LHCN-M2 (cell line): ENCODE measurements at places on chromosomes 13 and 19.

GRCh38 chr19:43524922-43525835 is 1.8 kb downstream of the ETHE1 start:
- DNase-seq, result peak; percentile 39

DNA sequence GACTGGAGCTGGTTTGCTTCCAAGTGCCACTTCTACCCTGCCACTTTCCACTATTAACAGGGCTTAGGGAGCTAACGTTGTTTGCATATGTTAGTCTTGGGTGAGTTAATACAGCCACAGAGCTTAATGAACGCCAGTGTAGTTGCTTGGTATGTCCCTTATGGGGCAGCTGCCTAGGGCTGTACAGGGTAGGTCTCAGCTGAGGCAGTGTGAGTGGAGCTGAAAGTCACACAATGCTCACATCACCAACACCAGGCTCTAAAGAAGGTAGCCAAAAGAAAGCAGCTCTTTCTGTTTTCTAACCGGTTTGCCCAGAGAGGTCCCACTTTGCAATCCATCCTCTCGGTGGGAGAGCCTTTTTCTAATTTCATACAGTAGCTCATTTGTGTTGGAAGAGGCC is 186.2 kb downstream of the RGCC start:
- no peak for DNase-seq

- DNase-seq, result no peak
Observed at GRCh38 chr19:2243274-2244124, 5.6 kb upstream of the AMH start.

DNA sequence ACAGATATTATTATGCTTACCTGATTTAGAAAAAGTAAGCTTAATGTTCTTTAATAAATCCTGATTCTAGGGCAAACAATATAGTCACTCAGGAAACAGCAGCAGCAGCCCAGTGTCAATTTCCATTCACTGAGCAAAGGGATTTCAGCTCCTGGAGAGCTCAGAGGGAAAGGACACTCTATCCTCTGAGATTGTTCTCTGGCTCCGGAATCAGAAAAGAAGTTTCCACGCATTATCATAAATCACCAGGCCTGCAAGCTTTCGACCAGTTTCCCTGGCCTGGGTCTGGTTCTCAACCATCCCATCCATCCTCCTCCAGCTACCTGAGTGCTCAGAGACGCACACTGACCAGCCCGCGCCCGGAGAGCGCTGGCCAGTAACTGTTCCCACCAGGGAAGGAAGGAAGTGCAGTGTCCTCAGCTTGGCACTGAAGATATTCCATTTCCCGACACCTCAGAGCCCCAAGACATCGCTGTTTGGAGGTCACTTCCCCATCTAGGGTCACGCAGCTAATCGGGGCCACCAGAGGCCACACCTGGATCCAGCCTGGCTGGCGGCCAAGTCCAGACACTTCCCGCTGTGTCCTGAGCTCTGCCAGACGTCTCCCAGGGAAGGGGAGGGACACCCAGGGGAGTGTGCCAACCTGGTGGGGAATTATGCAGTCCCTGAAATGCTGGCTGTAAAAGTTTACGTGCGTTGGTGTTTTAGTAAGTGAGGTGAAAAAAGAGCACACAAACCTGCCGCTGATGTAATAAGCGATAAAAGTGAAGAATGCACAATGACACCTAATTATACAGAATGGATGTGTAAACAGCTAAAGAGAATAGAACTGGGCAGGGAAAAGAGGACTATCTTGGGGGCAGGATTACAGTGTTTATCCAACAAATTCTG is 29.1 kb downstream of the EPS15L1 start:
- DNase-seq, result no peak

- no peak for DNase-seq
Observed at GRCh38 chr13:46881621-46882020, 15.2 kb downstream of the HTR2A start.

GRCh38 chr13:42893214-42893671 is 98.8 kb downstream of the EPSTI1 start:
- DNase-seq, result peak; percentile 56

DNA sequence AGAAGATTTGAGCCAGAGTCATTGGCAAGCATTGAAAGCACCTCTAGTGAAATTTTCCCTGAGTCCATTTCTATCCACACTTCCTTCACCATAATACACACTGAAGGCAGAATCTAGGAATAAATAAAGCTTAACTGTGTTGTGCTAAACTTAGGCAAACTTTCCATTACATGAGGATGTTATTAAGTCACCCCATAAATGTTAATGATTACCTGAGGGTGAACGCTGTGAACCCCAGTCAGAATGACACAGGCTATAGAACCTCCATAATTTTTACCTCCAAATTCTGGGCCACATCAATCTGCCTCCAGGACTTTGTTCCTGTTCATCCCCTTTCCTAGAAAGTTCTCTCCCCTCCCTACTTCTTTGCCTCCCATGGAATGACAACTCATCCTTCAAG is 71.0 kb downstream of the RAP2A start:
- no peak for DNase-seq

DNA sequence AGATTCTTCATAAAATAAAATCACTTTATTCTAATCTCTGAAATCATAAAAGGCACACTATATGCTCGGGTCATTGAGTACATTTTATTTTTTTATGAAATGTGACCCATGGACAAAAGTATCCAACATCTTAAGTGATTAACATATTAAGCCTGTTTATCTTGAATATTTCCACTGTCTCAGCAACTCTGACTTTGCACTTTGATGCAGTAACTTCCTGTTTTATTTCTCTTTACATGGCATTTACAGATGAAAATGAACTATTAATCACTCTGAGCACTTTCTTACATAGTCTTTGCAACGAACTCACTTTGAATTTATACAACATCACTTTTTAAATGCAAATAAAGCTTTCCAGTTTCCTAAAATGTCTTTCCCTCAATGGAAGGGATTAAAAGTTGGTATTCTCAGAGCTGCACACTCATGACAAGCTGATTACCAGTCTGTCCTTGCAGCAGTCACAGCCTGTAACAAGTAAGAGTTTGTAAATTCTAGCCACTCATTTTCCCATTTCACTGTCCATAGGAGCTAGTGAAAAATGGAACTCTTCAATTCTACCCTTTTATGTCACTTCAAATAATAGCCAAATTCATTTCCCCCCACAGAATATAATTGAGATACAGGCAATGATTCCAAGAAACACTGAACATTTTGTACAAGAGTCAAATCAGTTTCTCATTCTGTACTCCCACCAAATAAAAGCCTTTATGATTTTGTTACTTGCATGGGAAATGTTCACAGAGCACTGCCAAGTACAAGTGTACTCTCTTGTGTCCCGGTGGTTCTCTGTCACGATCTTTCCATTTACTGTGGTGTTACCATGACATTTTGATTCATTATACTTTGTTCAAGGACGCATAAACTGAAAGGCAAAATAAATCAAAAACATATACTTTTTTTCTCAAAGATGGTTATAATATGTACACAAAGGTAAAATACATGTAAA is 1968.9 kb downstream of the PCDH9 start:
- no peak for DNase-seq
